ENCODE measurements at places on chromosomes 5 and 9. TPM values are rescaled to one million over a fixed set of nuclear protein-coding genes. Genes with fewer than 3 reads are reported as not detected.

The FGF18 gene
- total RNA-seq: 0.69 TPM

The C1QTNF2 gene
- total RNA-seq: 2.5 TPM

The SMIM33 gene
- total RNA-seq: not detected

The TNC gene
- 112 TPM for total RNA-seq

The THBS4 gene
- total RNA-seq: 11.8 TPM

The RXFP3 gene
- 3.0 TPM for total RNA-seq

The N4BP3 gene
- total RNA-seq: 12.5 TPM

The FAM78A gene
- total RNA-seq: 2.5 TPM

The CCNJL gene
- 2.5 TPM for total RNA-seq

The GTF3C4 gene
- total RNA-seq: 21.9 TPM

The SLC27A6 gene
- 4.6 TPM for total RNA-seq

The LRRC70 gene
- total RNA-seq: 4.8 TPM

The NMUR2 gene
- not detected for total RNA-seq

The ELOVL7 gene
- 6.9 TPM for total RNA-seq

The SPATA31C1 gene
- total RNA-seq: not detected

The PCDH1 gene
- 69.2 TPM for total RNA-seq

The MBLAC2 gene
- 29.5 TPM for total RNA-seq

The TMED7 gene
- 125 TPM for total RNA-seq

The EIF4E1B gene
- total RNA-seq: 0.46 TPM

The CATSPER3 gene
- 0.23 TPM for total RNA-seq

The ANXA1 gene
- total RNA-seq: 21.9 TPM

The CAMLG gene
- total RNA-seq: 61.8 TPM

The MTRR gene
- 30.2 TPM for total RNA-seq

The TNFSF15 gene
- 0.23 TPM for total RNA-seq

The IRX2 gene
- 5.1 TPM for total RNA-seq

The CNTFR gene
- 17.5 TPM for total RNA-seq

All from diencephalon (tissue), 1 donor.